ENCODE measurements at places on chromosomes 5 and 9. TPM values are rescaled to one million over a fixed set of nuclear protein-coding genes. Genes with fewer than 3 reads are reported as not detected.

GRCh38 chr5:41004931-41005330, 66.2 kb downstream of the MROH2B start:
- no peak for DNase-seq

DNA sequence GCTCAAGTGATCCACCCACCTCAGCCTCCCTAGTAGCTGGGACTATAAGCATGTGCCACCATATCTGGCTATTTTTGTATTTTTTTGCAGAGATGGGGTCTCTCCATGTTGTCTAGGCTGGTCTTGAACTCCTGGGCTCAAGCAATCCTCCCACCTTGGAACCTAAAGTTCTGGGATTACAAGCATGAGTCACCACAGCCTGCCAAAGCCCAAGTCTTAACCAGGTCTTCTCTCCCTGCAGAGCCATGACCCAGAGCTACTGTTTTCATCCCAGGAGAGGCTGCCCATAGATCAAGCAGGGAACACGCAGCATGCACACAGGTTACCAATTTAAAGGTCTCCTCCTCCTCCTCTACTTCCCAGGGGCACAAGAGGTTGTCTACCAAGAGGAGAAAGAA, 29.7 kb downstream of the PCDHGC5 start:
- DNase-seq: no peak

PIP5KL1 gene
- total RNA-seq: not detected

PIGO gene
- 21.5 TPM for total RNA-seq

FAM78A gene
- 3.8 TPM for total RNA-seq

WDR38 gene
- not detected for total RNA-seq

Measured in uterus (tissue), 4 donors.